CD8-positive, alpha-beta T cell (primary cell): ENCODE measurements at places on chromosomes 1 and 21. TPM values are rescaled to one million over a fixed set of nuclear protein-coding genes. Genes with fewer than 3 reads are reported as not detected.

Gene DMBX1
- total RNA-seq = not detected

Gene ANGPTL1
- not detected for total RNA-seq

Gene ADAMTS5
- total RNA-seq = not detected

Gene PLXNA2
- total RNA-seq = 1.3 TPM

Gene HAO2
- not detected for total RNA-seq

Gene ILDR2
- total RNA-seq = 0.54 TPM
